ENCODE measurements at places on chromosomes 5 and 9.

GRCh38 chr5:127563136-127563535, 45.7 kb downstream of the PRRC1 start:
- no peak for DNase-seq

GRCh38 chr9:89498852-89499480, 1.1 kb upstream of the SEMA4D start:
- DNase-seq, result peak; percentile 65

DNA sequence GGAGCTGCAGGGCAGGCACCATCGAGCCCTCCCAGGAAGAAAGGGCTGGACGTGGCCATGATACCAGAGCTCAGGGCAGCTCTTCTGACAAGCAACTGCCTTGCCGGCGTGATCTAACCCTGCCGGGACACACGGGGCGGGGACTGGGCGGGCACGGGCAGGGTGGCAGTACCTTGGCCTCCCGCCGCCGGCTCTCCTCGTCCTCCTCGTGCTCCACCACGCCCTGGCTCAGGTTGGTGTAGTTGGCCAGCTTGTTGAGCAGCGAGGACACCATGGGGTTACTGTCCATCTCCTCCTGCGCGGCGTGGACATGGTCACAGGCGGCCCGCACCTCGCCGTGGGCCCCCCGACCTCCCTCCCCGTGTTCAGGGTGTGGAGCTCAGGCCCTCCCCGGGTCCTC, 18.5 kb downstream of the SLC12A7 start:
- DNase-seq, result peak; percentile 41

GRCh38 chr5:171861381-171861780, 75.8 kb downstream of the SMIM23 start:
- no peak for DNase-seq

DNA sequence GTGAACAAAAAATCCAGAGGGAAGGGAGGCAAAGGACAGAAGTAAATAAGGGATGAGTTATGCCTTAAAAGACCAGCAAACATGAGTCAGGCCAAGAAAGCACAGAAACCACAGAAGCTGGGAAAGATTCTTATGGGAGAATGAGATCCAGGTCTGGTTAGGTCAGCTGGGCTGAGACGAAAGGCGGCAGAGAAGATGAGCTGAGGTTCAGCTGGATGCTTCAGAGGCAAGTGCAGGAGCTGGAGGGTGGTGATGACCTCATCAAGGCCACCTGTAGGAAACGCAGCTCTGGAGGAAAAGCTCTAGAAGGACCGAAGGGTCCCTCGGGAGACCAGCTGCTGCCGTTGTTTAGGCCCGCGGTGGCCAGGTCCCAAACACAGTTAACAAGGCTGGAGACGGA, 152.0 kb downstream of the MYO10 start:
- DNase-seq, result no peak

DNA sequence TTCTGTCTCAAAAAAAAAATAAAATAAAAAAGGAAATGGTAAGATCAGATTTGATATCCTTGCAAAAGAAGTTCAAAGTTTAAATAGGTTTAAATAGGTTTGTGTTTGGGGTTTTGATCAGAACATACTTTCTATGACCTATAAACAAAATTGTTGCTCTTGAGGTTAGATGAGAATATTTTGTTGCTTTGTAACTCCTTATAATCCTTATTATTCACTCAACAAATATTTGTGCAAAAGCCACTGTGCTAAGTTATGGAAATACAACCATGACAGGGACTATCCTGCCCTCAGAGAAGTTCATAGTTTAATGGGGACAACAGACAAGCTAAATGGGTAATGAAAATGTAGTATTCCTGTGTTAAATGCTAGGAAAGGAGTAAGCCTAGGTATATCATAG, 71.5 kb downstream of the INVS start:
- no peak for DNase-seq

DNA sequence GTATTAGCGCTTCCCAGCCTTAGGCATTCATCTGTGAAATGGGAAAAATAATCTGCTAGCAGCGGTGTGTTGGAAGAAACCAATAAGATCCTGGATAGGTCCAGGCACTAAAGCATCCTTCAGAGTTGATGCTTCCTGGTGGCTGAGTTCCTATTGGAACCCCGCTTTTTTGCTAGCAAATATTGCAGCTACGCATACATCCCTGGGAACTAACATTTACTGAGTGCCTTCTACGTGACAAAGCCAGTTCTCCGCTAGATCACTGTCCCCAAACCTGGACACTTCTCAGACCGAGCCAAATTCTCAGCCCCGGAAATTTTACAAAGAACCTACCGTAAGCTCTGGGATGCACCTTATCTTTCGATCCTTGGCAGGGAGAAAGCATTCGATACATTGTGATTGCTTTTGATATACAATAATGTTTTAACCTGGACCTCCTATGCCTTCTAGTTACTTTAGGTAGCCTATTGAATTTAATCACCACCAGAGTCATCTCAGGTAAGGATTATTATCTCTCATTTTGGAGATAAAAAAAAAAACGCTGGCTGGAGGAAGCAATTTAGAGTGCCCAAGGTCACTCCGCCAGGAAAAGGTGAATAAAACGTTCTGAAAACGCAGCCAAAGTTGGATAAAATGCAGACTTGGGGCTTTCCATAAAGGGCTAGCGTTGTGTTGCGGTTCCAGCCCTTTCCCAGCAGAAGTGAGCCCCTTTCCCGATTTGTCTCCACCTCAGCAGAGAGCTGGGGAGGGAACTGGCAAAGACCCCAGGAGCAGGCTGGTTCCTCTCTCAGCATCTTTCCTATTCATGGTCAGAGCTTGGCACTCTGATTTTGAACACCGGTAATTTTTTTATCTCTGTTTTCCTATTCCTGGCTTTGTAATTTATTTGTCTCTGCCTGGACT, 2.6 kb upstream of the MSX2 start:
- DNase-seq, result no peak

All from hematopoietic multipotent progenitor cell treated with erythropoietin and hydrocortisone succinate and interleukin-3 and kit ligand, for 8 days (in vitro differentiated cells).